CD4-positive, alpha-beta memory T cell (primary cell): ENCODE measurements at places on chromosomes 1 and 21.

GRCh38 chr1:26028490-26028980 lies 7.0 kb downstream of the EXTL1 start:
- no peak for DNase-seq

DNA sequence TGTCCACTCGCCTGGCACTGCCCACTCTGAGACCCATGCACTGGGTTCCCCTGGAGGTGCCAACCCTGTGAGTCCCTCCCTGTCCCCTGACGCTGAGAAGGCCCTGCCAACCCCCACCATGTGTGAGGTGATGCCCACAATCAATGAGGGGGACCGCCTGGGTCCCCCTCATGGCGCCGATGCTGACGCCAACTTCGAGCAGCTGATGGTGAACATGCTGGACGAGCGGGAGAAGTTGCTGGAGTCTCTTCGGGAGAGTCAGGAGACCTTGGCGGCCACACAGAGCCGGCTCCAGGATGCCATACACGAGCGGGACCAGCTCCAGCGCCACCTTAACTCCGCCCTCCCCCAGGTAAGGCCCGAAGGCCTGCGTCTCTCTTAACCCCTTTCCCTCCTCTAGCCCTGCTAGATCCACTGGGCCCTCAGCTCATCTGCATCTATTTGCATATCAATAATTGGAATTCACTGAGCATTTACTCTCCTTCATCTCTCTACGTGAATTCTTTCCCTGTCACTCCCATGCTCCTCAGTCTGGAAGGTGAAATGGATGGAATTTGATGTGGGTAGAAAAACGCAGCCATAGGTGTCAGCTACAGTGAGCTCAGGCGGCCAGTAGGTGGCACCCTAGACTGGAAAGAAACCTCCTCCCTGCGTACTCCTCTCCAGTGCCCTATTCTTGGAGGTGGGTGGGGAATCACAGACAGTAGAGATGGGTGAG lies 12.8 kb downstream of the PPFIA4 start:
- DNase-seq = peak; percentile 54

- DNase-seq = no peak
These were observed 19.2 kb downstream of the SYT6 start for GRCh38 chr1:114134518-114134917.

DNA sequence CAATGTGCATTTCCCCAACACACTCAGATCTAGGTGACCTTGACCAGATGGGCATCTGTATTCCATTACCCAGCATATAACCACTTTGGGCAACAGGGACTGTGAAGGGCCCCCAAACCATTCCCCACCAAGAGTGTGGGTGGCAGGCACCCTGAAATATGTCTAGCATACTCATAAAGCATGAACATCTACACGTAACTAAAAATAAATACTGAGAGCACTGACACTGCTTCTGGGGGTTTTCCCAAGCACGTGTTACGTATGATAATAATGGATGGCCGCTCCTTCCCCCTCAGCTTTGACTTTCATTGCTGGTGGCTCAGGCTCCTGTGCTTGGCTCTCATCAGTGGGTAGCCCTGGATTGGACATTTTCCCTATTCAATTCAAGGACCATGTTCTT lies 39.1 kb downstream of the IGSF3 start:
- no peak for DNase-seq

GRCh38 chr1:68093737-68094136 lies 43.3 kb upstream of the DIRAS3 start:
- DNase-seq = no peak

DNA sequence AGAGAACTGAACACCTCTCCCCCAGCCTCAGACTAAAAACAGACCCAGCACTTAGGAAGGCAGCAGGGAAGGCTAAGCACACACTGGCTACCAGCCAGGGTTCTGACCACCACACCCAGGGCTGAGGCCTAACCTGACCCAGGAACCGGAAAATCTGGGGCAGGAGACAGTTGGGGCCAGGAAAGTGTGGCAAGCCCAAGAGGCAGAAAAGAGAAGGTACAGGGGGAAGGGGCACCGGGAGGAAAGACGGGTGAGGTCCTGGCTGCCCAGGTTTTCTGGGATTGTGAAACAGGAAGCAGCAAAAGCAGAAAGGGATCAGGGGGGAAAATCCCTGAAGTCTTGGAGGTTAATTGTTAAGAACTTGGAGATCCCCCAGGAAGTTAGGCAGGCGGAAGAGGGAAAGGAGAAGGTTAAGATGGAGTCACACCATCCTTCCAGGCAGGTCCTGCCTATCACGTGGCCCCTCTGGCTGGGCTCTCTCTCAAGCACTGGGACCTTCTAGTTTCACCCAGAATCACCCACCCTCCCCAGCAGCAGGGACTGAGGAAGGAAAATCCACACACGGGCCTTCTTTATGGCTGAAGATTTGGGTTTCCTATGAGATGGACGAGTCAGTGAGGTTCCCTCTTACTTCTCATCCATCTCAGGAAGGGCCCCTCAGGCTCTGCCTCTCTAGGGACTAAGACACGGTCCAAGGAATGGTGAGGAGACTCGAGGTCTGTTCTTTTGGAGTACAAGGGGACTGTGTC lies 2.6 kb downstream of the HDGF start:
- no peak for DNase-seq

- DNase-seq = no peak
These were observed 934 bp downstream of the ASPM start for GRCh38 chr1:197145446-197146024.

DNA sequence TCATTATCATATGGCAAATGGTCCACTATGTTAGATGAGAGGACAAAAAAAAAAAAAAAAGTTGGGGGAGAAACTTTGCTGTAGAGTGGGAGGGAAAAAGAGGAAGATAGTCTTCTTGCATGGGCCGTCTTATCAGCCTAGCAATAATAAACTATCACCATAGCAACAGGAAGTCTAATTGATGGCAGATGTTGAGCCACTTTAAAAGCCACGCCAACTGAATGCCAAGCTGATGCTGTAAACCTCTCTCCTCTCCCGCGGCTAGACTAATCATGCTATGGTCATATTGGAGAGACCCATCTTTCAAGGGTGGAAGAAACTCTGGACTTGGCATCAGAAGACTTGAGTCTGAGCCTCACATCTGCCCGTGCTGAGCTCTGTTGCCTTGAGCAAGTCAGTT lies 122.2 kb upstream of the HOOK1 start:
- no peak for DNase-seq

DNA sequence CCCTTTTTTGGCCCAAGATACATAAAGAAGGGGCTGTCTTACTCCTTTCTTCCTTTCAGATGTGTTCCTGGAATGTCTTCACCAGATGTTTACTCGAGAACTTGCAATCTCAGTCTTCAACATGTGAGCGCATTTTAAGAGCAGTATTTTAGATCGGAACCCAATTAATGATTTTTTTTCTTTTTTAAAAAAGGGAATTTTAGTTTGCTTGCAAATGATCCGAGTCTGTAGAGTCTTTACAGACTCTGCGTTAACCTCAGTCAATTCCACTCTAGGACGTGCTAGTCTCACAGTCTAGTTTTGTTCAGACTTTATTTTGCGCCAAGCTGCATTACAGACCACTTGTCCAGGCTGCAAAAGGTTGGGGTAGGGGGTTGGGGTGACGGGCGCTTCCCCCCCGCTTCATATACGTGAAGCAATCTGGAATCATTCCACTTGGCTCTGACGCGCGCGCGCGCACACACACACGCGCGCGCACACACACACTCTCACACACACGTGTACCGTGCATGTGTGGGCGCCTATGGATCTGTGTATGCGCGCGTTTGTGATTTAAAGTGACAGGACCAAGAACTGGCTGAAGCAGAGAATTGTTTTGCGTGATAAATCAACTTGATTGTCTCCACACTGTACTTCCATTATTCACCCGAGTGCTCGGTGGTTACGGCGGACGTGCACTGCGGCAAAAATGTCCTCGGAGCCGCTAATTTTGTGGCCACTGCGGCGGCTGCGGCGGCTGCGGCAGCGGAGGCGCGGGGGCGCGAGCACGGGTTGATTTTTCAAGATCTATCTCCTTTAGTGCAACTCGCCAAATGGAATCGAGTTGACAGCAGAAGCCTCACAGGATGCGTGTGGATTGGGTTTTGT lies 25.6 kb upstream of the NFIA start:
- DNase-seq = no peak

- DNase-seq = no peak
These were observed 1262.8 kb upstream of the PRMT6 start for GRCh38 chr1:105793536-105794146.

DNA sequence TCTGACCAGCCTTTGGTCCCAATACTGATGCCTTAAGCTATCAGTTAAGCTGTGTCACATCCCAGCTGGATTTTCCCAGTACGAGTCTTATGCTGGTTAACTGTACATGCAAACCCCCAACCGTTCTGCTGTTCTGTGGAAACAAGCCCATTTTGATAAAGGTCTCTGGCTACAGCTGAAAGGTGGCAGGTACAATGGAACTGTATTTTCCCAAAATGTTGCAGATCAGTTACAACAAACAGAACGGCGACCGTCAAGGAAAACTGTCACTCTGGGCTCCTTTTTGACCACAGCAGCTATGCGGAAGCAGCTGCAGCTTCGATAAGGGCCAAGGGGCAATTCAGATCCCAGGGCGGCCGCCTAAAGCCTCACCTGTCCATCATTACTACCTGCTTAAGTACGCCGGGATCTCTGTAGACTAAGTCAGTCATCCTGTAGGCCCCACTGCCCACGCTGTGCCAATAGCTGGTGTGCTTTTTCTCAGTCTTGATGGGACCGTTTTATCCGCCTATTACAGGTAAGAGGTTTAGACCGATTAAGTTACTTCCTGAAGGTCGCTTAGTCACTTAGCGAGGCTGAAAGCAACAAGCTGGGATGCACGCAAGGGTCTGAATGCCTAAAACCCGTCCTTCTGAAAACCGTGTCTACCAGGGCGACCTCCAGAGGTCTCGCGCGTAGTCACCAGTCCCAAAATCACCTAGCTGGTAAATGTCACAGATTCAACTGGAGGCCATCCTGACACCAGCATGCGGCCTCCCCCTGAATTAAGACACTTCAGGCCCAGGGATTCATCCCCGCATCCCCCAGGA lies 11.1 kb upstream of the RAB42 start:
- peak; percentile 65 for DNase-seq

DNA sequence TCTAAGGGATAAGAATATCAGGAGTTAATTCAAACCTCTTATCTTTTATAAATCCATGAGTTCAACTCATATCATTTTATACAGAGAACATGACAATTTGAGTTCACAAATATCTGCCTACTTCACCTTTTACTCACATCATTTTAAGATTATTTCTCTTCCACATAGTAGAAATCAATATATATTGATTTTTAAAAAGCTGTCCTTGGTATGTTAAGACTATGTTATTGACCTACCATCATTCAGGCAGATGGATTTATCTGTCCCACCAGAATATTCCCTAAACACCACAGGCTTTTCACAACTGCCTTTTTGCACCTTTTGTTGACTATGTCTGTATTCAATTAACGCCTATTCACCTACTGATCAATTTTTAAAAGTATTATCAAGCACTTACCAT lies 13.5 kb downstream of the DRAM2 start:
- no peak for DNase-seq

DNA sequence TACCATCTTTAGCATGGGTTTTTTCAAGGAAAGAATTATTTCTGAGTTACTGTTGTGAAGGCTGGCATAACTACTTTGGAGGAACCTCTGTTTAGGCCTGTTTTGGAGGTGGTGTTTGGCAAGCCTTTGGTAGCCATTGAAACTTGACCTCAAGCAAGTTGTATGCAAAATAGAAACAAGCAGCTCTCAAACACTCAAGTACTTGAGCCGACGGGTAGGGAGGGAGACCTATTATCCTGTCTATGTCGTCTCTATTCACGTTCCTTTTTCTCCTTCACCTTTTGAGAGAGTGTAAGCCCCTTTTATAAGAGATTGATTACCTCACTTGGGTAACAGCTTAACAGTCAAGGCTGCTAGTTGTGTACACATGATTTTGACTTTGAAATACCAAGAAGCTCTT lies 878.3 kb upstream of the CXADR start:
- DNase-seq = no peak

DNA sequence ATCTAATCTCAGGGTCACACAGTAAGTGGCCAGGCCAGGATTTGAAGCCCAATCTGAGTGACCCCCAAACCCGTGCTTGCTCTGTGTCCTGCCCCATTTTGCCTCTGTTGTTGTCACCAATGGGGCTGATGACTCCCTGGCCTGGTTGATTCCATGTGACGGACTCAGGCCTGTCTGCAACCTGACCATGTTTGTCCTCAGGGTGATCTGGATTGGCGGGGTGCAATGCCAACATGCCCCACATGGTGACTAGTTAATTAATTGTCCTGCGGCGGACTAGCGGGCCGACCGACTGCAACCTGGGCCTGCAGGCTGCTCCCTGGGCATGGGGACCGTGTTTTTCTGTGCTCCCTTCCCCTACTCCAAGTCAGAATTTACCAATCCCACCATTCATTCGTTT lies 256.3 kb downstream of the MATN1 start:
- DNase-seq = no peak

DNA sequence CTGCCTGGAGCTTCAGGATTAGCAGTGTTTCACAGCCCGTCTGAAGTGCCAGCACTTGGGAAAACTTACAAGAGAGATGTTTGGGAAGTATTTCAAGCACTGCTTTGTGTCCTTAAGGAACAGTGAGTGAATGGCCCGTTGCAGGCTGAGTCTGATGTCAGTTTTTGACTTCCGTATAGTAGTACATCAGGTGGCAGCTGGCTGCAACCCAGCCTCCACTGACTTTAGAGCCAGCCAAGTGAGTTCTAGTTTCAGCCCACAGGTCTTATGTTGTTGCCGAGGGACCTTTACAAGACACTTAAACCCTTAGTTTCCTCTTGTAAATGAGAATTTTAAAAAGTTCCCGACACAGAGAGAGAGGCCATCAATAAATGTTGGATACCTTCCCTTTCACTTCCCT lies 35.0 kb downstream of the UCK2 start:
- no peak for DNase-seq

DNA sequence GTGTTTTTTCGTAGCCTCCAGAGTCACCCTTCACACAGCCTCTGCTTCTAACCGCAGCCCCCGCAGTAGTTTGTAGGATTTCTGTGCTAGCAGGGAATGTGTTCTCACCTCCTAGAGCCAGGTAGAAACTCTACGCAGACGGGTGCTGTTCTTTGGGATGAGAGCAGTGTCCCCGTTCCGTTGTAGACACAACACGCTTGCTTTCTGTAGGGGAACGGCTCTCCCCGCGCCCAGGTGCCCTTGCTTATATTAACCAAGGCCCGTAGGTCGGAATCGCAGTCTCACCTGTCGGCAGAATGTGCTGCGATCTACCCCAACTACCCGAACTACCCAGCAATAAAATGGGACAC lies 111.8 kb upstream of the NBPF11 start:
- no peak for DNase-seq

- DNase-seq = no peak
These were observed 38.4 kb upstream of the IFNGR2 start for GRCh38 chr21:33364830-33365229.

- DNase-seq = no peak
These were observed 111.1 kb downstream of the TLR5 start for GRCh38 chr1:223031733-223032601.

DNA sequence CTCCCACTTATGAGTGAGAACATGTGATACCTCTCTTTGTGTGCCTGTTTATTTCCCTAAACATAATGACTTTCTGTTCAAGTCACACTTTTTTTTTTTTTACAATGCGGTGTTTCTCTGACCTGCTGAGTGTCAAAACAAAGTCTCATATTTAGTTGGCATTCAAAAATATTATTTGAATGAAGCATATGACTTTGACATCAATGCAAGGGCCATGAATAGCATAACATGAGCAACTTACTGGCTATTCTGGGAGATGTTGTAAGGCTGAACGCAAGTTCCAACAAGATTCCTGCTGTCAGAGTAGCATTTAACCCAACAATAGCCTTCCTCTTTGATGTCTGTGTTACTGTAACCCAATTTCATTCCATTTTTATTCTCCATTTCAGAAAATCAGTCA lies 2.0 kb upstream of the KRTAP19-1 start:
- DNase-seq = no peak
